ENCODE measurements at places on chromosomes 1 and 21.

DNA sequence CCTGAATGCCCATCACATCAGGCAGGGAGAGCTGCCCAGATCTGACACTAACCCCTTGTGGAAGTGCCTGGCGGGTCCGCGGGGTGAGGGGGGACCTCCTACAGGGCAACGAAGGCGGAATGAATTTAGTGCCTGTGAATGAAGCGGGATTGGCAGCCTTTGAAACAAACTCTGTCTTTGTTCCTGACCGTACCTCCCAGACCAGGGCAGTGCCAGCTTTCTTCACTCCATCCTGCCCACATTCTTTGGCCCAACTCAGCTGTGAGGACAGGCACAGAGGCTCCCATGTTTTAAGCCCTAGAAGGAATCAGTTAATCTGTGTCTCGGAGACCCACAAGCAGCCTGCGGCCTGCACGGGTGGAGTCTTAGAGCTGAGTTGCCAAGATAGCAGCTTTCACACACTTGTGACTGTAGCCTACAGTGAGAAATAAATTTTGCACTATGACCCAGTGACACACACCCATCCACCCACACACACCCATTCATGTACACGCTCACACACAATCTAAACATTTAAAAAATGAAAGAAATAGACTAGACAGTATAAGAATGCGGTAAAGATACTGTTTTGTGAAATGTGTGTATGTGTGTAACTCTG is 60.1 kb upstream of the USP24 start:
- DNase-seq = no peak

GRCh38 chr1:56339786-56340465 is 239.4 kb downstream of the PLPP3 start:
- DNase-seq = no peak

DNA sequence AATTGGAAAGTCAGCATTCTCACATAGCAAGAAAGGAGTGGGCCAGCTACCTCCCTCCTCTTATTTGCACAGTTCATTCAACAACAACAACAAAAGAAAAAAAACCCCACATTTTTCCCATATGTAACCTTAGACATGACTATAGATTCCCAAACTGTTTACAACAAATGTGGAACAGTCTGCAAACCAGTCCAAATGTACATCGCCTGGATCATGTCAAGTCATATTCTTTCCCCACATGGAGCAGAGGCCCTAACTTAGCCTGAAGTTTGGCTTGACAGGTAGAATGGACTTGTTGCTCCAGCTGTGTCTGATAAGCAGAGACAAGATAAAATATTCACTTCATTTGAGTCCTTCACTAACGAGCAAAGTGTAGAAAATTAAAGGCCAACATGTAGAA is 81.7 kb upstream of the COL24A1 start:
- no peak for DNase-seq

GRCh38 chr1:86104606-86105532 is 51.7 kb downstream of the COL24A1 start:
- DNase-seq = no peak

DNA sequence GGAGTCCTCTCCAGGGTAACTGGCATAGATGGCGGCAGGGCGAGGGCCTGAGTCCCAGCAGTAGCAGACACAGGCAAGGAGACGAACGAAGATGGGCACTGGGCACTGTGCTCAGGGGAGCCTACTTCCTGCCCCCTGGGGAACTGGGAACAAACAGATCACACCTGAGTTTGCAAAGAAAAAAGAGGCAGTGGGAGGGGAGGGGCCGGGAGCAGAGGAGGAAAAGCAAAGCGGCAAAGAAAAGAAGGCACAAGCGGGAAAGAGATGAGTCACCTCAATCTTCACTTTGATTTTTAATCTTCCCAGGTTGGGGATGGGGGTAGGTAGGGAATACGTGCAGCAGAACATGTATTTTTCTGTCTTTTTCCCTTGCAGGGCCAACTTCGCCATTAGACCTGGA is 44.0 kb downstream of the ZSCAN20 start:
- no peak for DNase-seq

- DNase-seq = no peak
Observed at GRCh38 chr1:99532276-99532580, 113.7 kb upstream of the PALMD start.

GRCh38 chr1:31796707-31797106 is 19.1 kb downstream of the SPOCD1 start:
- no peak for DNase-seq

- no peak for DNase-seq
Observed at GRCh38 chr1:183569141-183569540, 21.1 kb downstream of the NCF2 start.

DNA sequence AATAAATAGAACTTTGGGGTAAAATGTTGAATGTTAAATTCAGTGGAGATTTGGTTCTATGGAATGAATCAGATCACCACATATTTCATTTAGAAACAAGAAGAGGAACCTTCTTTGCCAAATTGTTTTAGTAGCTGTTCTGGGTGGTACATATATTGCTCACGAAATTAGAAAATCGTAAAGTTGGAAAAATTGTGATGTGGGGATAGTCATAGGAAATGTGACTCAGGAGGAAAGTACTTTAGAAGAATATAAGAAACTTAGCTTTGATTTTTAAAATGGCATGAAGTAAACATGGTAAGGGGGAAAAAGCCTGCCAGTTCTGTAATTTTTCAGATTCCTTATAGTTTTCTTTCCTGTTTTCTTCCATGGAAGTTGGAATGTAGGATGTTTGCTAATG is 27.4 kb downstream of the RRP15 start:
- no peak for DNase-seq

DNA sequence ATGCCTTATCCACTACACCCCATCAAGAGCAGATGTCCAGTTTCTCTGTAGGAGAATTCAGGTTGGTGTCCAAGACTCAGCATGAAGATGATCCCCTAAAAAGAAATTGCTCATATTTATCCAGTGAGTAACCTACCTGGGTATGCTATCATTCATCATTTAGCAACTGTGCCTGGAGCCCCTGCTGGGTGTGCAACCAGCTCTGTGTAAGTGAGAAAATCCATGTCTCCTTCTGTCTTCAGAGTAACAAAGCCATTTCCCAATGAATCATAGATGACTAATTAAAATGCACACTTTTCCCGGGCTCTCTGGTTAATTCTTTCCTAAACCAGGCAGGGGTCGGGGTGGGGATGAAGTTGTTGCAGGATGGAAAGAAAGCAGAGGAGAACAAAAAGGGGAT is 35.8 kb downstream of the OLFML3 start:
- no peak for DNase-seq

Measured in muscle of back (tissue), 13 donors.